ENCODE measurements at places on chromosomes 13 and 19.

DNA sequence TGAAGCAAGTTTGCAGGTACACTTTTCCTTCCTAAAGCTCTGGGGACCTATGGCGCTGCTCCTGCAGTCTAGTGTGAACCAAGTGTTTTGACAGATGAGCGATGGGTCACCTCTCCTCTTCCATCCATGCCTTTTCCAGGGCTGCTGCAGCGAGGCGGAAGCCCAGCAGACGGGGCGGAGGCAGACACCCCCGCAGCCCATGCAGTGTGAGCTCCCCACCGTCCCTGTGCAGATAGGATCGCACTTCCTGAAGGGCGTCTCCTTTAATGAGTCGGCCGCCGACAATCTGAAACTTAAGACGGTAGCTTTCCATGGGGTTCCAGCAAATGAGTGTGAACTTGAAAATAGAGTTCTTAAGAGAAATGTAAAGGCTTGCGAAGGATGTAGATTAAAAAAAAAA is 37.1 kb upstream of the GPI start:
- DNase-seq, result no peak

GRCh38 chr13:53198736-53199135 is 170.1 kb downstream of the OLFM4 start:
- no peak for DNase-seq

GRCh38 chr19:13100031-13100588 is 2.5 kb downstream of the LYL1 start:
- DNase-seq, result no peak

DNA sequence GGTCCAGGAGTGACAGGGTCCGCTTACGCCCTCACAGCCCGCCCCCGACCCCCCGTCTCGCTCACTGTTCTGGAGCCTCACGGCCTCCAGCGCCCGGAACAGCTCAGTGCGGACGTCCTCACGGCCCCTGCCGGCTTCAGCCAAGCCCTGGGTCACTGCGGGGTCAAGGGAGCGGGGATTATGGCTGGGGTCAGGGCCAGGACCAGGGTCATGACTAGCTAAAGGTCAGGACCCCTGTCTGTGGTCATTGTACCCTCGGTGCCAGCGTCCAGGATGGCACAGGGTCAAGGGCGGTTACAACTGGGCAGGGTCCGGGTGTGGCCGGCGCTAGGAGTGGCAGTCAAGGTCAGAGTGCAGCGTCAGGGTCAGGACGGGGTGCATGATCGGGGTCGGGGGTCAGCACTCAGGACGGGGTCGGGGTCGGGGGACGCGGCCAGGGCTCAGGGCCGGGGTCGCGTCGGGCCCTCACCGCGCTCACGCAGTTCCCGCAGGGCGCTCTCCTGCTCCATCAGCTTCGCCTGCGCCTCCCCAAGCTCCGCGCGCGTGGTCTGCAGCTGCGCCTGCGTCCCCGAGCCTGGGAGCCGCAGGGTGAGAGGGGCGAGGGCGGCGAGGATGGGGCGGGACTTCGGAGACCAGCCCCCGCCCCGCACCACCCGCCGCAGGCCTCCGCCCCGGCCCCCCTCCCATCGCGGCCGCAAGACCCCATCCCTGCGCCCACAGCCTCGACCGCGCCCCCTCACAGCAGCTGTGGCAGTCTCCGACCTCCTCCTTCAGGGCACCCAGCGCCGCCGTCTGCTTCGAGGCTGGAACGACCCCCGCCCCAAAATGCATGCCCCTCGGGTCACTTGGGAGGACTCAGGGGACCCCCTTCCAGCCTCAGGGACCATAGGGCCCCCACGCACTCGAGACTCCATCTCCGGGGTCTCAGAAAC is 1.4 kb downstream of the CLEC4G start:
- no peak for DNase-seq

- no peak for DNase-seq
Measured at GRCh38 chr13:91400063-91400399, 1.6 kb downstream of the GPC5 start.

DNA sequence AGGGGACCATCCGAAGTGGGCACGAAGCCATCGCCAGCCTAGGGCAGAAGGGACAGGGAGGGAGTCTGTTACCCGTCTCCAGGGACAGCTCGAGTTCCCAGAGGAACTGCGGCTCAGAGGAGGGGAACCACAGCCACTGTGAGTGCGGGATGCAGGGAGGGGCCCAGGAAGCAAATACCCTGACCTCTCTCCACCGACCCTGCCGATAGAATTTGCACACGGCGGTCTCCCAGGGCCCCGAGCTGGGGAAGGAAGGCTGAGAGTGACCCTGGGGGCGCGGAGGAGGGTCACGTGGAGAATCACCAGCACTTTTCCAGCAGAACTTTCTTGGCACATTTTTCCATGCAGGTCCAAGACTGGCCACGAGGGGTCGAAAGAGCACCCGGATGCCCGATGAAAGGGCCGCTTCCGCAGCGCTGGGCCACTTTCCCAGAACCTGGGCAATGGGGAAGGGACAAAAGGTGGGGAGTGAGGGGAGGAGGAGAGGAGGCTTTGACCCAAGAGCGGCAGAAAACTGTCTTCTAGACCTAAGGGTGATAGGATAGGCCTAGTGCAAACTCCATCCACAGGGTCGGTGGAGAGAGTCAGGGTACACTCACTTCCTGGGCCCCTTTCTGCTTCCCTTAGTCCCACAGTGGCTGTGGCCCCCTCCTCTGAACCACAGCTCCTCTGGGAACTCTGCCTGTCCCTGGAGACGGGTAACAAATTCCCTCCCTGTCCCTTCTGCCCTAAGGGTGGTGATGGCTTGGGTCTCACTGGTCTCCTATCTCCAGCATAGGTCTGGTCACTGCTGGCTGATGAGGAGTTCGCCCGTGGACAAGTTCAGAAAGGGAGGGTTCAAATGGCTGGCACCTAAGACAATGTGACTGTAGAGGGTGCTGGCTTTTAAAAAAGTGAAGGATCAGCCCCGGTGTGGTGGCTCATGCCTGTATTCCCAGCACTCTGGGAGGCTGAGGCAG is 5.3 kb upstream of the GPR4 start:
- peak; percentile 76 for DNase-seq

- no peak for DNase-seq
Measured at GRCh38 chr13:27264181-27264580, 6.4 kb upstream of the RASL11A start.

- DNase-seq, result no peak
Measured at GRCh38 chr19:7851623-7852500, 21.8 kb downstream of the EVI5L start.

Measured in ACHN (cell line).